ENCODE measurements at places on chromosomes 11 and 22.
A peak's percentile ranks its signal among the peaks of the same experiment; 100 is the strongest.

GRCh38 chr22:38461057-38461413 lies 6.0 kb upstream of the KCNJ4 start:
- no peak for DNase-seq

GRCh38 chr11:27087432-27087831 lies 46.8 kb downstream of the BBOX1 start:
- DNase-seq: no peak

DNA sequence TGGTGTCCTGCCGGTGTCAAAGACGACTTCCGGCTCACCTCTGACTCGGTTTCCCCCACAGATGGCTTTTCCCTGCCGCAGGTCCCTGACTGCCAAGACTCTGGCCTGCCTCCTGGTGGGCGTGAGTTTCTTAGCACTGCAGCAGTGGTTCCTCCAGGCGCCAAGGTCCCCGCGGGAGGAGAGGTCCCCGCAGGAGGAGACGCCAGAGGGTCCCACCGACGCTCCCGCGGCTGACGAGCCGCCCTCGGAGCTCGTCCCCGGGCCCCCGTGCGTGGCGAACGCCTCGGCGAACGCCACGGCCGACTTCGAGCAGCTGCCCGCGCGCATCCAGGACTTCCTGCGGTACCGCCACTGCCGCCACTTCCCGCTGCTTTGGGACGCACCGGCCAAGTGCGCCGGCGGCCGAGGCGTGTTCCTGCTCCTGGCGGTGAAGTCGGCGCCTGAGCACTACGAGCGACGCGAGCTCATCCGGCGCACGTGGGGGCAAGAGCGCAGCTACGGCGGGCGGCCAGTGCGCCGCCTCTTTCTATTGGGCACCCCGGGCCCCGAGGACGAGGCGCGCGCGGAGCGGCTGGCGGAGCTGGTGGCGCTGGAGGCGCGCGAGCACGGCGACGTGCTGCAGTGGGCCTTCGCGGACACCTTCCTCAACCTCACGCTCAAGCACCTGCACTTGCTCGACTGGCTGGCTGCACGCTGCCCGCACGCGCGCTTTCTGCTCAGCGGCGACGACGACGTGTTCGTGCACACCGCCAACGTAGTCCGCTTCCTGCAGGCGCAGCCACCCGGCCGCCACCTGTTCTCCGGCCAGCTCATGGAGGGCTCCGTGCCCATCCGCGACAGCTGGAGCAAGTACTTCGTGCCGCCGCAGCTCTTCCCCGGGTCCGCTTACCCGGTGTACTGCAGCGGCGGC lies 5.5 kb downstream of the B3GNT6 start:
- peak; percentile 28 for DNase-seq

DNA sequence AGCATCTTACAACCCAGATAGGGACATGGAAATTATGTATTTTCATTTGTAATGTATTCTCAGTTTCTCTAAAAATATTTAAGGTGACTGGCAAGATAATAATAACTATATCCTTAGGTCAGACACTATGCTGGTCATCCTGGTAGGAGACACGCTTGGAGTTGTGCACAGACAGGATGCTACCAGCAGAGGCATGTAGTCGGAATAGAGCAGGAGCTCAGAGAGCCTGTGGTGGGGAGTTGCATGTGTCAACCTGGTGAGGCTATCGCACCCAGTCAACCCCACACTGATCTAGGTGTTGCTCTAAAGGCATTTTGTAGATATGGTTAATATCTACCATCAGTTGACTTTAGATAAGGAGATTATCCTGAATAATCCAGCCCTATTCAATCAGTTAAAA lies 318.5 kb downstream of the MIAT start:
- no peak for DNase-seq

GRCh38 chr11:107953446-107953845 lies 25.2 kb downstream of the RAB39A start:
- DNase-seq: no peak

GRCh38 chr11:102994105-102994504 lies 38.6 kb upstream of the MMP13 start:
- no peak for DNase-seq

DNA sequence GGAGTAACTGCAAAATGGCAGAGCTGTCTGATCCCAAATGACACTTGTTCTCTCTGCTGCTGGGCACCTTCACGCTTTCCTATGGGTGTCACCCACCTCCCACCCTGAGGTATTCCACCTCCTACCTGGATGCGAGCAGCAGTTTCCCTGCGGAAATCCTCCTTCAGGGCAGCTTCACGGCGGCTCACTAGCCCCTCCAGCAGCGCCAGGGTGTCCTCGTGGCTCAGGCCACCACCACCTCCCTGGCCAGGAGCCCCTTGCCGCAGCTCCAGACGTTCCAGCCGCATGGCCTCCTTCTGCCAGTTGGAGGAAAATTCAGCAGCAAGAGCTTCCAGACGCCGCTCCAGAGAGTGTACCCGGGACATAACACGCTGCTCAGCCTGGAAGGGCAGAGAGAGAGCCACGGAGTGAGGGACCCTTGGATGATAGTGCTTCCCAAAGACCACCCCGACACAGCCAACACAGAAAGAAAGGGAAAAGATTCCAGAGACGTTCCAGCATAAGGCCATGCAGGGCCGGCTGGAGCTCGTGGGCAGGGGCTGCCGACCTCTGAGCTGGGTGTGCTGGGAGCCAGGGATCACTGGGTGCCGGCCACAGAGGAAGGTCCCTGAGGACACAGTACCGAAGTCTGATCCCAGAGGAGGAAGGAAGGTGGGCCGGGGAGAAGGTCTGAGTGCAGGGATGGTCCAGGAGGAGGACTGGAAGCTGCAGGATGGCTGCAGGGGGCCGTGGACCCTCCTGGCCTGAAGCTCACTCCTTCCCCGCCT lies 13.4 kb downstream of the SUN2 start:
- no peak for DNase-seq

- no peak for DNase-seq
Measured at GRCh38 chr11:119218141-119218878, 12.2 kb downstream of the CBL start.

GRCh38 chr11:82858556-82859091 lies 41.6 kb downstream of the PRCP start:
- DNase-seq: no peak

GRCh38 chr11:61793083-61793828 lies 545 bp downstream of the FEN1 start:
- DNase-seq: no peak

DNA sequence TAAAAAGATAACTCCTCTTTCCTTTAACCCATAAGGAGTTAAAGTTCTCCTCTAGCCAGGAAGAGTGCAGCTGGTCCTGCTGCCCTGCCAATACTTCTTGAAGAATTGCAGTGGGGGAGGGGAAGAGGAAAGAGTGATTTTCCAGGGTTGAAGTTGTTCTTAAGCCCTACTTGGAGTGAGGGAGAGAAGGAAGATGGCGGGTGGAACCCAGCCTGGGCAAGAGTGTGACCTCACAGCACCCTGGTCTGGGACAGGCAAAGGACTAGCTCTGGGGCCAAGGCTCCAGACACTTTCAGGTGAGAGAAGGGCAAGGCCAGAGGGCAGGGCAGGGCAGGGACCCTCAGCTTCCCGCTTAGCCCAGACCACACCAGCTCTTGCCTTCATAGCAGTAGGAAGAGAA lies 6.6 kb downstream of the TNKS1BP1 start:
- no peak for DNase-seq

GRCh38 chr11:46475051-46475925 lies 83.7 kb upstream of the CHRM4 start:
- DNase-seq: no peak

DNA sequence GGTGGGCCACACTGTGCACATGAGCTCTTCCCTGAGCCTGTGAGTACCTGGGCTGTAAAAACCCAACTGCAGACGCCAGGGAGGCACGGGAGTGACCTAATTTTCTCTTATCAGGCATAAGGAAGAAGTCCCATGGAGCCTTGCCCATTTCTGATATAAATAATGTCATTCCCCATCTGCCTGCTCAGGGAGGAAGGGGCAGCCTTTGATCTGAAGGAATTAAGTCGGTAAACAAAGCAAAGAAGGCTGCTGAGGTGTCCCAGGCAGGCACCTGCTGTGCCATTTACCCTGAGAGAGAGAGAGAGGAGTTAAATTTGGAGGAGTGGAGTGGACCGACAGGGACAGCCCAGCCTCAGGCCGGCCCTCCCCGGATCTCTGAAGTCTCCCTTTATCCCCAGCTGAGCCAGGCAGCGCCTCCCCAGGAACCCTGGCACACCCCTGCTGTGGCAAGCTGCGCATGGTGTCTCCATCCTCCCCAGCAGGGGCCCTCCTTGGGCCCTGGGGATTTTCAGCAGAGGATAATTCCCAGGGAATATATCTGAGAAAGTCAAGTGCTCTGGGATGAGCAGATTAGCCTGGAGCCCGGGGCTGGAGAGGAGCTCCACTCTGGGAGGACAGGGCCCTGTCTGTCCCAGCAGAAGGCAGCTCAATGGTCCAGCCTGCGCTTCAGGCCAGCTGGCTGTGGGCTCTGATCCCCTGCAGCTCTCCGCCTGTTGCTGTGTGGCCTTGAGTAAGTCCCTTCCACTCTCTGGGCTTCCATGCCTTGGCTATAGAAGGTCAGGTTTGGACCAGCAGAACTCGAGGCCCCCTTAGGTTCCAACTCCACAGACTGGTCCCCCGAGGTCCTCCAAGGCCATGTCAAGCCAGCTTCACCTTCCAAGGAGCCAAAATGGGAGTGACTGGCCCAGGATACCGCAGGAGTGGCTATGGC lies 17.5 kb upstream of the CABP7 start:
- no peak for DNase-seq

DNA sequence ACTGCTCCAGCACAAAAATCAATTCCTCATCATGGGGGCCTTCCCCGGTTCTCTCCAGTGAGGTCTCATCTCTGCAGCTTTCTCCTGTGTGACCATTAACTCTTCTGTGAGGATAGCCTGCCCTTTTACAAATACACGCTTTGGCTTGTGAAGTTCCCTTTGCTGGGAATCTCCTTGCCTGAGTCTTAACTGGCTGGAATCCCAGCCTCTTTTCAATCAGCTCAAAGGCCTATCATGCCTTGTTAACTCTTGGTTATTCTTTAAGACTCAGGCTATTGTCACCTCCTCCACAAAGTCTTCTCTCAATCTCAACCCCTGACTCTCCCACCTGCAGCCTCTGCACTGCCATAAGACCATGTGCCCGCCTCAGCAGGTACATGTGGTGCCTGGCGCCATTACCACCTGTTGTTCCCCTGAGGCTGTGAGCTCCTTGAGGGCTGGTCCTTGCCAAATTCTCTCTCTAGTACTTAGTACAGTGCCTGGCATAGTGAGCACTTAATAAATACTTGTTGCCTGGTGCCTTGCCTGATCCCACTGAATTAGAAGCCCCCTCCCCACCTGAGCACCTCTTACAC lies 128.2 kb downstream of the ST3GAL4 start:
- DNase-seq: no peak

GRCh38 chr22:37274380-37274862 lies 7.9 kb upstream of the CYTH4 start:
- no peak for DNase-seq

GRCh38 chr11:89489930-89490329 lies 1.2 kb downstream of the NOX4 start:
- DNase-seq: no peak

DNA sequence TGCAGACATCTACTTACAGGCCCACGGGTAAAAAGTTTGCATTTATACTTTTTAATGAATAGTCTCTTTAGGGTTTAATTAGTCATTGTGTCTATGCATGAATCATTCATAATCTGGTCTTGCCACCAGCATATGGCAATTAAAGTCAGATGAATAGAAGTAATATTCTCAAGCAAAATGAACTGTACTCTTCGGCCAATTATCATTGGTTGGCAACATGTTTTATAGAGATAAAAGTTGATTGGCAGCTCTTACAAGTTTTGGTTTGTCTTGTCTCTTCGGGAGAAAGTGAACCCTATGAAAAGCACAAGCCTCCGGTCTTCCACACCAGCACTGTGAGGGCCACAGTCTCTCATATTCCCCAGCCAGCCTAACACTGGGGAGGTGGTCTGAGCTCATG lies 97.8 kb downstream of the OSBP2 start:
- DNase-seq: no peak

DNA sequence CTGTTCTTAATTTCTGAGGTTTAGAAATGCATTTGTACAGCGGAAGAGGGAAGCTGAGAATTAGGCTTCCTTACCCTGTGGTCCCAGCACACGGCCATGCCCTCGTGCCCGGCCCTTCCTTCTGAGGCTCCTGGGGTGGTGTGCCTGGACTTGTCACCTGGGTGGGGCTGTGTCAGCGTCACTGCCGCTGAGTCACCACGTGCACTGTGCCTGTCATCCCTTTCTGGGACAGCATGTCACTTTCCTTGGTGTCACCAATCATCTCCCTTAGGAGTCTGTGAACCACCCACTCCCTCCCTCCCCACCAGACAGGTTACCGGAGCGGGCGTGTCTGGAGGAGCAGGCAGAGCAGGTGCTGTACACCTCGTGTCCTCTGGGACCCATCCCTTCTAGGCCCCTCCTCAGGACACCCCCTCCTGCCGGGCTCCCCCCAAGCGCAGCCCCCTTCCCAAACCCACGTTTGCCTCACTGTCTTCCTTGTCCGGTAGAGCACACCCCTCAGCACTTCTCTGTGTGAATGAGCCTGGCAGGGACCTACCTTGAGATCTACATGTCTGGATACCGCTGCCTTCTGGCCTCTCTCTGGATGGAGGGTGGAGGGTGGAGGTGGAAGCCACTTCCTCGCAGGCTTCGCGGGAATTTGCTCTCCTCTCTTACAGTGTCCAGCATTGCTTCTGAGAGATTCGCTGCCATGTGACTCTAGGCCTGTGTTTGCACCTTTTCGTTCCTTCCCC lies 367.6 kb downstream of the TBC1D22A start:
- no peak for DNase-seq

- DNase-seq: no peak
Measured at GRCh38 chr22:46942799-46943785, 180.6 kb downstream of the TBC1D22A start.

DNA sequence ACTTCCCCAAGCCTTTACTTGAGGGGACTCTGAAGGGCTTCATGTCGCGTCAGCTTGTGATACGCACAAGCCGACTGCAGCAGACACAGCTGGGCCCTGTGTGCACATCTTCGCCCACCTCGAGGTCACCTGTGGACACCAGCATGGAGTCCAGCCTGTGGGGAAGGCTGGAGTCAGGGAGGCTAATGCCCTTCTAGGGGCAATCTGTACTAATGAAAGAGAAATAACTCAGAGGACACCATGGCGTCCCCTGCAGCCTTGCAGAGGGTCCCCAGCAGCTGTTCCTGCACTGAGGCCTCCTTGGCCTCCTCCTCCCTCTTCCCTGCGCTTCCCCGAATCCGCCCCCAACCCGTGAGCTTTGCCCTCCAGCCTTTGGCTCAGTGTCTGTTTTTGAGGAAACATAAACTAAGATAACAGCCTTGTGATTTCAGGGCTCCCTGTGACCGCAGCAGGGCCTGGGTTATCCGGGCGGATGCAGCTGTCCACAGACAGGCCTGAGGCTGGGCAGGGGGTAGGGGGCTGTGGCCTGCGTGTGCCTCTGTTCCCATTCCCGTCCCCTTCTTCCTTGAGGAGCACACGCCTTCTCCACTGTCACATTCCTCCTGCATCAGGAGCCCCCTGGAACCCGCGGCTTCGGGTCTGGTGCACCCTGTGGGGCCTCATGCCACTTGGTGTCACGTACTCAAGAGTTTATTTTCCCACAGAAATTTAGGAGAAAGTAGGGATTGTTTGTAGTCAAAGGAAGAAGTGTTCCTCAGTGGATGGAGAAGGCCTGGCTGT lies 25.0 kb downstream of the KRTAP5-5 start:
- DNase-seq: no peak

Data from NT2/D1 (cell line).